ENCODE measurements at places on chromosomes 1 and 21.

GRCh38 chr1:54570161-54570560, 22.1 kb downstream of the ACOT11 start:
- DNase-seq = no peak

- no peak for DNase-seq
Measured at GRCh38 chr1:176220100-176220689, 13.1 kb upstream of the COP1 start.

DNA sequence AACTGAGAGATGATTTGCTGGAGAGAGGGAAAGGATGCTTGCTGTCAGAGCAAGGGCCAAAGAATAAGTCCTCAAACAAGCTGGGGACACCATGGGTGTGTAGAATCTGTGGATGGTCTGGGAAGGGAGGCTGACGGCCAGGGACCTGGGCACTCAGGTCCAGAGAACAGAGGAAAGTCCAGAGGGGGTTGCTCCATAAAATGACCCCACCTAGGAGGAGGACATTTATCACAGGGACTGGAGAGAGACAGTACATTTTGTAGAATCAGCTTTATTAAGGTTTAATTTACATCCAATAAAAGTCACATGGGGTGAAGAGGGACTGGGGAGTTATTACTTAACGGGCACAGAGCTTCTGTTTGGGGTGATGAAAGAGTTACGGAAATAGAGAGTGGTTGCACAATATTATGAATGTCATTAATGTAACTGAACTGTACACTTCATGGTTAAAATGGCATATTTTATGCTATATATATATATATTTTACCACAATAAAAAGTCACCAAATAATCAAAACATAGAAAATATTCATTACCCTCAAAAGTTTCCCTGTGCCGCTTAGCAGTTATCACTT, 73.0 kb upstream of the ABCD3 start:
- no peak for DNase-seq

DNA sequence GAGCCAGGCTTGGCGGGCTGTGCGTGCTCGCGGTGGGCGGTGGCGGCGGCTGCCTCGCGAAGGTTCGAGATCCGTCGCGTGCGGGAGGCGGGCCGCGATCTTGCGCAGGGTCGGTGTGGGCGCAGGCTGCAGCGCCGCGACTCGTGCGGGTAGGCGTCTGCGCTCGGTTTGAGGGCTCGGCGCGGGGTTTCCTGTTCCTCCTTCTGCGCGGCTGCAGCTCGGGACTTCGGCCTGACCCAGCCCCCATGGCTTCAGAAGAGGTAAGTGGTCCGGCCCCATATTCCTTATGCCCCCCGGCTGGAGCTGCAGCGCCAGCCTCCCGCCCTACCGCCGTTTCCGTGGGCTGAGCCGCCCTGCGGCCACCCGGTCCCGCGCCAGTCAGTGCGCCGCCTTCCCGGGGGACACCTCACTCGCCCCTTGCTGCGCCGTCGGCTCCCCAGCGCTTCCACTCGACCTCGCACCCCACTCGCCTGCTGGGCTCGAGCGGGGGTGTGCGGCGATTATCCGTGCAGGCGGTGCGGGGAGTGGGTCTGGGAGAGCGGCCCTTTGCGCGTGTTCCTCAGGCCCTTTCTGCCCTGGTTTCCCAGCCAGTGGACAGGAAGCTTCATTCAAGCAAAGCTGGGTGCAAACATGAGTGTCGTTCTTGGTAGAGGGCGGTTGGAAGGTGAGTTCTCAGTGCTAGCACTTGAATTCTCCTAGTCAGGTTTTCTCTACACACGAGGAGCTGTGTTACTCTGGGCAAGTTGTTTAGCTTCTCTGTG, at the start of gene CACYBP:
Gene CACYBP, plus strand, starts transcription at position 12 of the 761 bp plus-strand sequence. Its CDS starts 234 bp downstream, at position 246.
- DNase-seq = peak; percentile 28

- DNase-seq = no peak
Measured at GRCh38 chr21:39359382-39359781, 10.5 kb upstream of the HMGN1 start.

DNA sequence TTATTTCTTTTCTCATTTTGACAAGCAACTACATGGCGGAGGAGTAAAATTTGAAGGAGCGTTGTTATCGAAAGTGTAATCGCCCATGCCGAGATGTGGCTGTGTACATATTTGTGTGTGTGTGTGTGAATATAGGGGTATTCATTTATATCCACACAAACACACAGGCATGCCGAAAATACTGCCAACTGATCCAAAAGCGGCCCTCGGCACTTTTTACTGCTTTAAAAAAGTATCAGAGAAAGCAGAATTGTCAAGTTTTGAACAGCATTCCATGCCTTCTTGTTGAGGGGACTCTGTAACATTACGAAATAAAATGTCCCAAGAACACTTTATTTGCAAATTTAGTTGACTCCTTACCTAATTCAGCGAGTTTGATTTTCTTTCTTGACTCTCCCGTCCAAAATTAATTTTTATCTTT, 1.1 kb downstream of the PBX1 start:
- DNase-seq = no peak

- DNase-seq = no peak
Measured at GRCh38 chr1:85563139-85563538, 17.4 kb upstream of the CCN1 start.

DNA sequence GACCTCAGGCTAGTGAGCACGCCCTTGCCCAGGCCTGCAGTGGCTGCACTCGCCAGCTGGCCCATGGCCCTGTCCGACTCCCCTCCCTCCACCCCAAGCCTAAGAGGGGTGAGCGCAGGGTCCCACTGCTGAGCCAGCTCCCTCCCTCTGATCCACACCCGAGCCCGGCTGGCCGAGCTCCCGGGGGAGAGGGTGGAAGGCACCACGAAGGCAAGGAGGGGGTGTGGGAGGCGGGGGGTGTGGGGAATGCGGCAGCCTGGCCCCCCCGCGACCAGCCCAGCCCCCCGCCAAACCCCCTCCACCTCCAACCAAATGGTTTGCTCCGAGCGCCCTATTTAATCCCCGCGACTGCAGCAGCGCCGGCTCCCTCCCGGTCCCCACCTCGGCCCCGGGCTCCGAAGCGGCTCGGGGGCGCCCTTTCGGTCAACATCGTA, at the start of gene CADM3:
Gene CADM3, plus strand, starts transcription at position 362 of the 434 bp plus-strand sequence. CDS start 151 bp downstream, outside the sequence.
- DNase-seq = no peak

DNA sequence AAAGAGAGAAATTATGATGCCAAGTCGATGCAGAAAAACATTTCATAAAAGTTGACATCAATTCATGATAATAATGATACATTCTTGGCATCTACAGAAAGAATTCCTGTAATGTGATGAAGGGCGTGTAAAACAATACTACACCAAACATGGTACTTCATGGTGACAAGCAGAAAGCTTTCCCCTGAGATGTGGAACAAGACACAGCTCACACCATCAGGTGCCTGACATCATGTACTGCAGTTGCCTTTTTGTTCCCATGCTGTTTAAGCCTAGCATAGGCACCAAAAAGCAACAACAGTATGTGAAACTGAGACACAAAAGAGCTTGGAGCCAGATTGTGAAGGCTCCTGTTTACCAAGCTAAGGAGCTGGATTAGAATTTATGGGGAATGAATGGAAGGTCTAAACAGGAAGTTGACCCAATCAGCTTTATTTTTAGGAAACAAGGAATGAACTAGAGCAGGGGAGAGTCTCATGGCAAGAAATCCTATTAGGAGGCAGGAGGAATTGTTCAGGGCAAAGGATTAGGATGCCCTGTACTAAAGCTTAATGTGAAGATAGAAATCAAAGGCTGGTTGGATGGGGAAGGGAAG, 67.2 kb downstream of the SYDE2 start:
- DNase-seq = no peak

DNA sequence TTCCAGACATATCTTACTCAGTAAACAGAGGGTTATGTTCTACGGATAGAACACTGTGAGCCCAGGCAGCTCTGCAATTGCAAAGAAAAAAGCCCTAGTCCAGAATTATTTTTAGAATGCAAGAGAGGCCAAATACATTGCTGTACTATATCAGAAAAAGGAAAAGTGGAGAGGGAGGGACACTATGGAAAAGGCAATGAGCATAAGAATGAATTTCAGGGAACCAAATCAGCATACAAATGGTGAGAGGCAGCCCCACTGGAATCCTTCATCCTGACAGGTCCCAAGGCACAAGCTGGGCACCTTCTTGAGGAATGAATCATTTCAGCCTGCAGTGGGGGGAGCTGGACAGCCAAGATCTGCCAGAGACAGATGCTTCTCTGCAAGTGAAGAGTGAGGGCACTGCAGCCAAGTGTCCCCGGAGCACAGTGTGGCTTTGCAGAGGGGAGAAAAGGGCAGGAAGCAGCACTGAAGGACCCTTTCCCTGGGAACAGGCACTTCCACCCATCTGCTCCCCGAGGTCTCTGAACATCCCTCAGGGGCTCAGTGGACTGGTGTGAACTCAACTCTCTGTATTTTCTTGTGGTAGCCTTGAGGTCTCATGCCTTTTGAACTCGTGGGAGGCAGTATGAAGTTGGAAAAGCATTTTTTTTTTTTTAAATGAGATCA, 115.6 kb downstream of the XCL2 start:
- DNase-seq = peak; percentile 59

DNA sequence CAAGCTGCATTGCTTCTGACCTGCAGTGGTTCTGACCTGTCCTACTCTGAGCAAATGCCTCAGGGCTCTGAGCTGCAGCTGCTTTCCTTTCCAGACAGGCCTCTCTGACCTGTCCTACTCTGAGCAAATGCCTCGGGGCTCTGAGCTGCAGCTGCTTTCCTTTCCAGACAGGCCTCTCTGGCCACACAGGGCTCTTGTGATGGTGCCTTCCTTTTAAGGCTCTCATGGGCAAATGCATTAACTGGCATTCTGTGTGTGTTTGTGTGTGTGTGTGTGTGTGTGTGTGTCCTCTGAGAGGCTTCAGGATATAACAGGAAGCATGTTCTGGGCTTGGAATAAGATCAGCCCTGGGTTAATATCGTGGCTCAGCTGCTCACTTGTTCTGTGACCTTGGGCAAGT, 131.3 kb downstream of the NTPCR start:
- no peak for DNase-seq

- DNase-seq = no peak
Measured at GRCh38 chr1:248853663-248854375, 5.1 kb downstream of the ZNF692 start.

DNA sequence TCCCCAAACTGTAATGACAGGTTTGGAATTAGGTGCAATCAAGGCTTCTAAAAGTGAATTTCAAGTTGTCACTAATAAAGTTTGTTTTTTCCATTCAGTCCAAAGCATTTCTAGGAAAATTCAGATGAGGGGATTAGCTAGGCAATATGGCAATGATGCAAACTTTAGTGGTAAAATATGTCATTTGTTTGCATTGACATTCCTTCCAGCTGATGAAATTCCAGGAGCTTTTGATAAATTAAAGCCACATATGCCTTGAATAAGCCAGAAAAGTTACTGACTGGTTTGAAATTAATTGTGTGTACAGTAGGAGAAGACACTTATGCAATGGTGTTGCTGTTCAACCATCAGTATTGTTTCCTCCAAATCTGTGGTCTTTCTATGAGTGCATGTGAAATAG, 57.8 kb downstream of the MROH9 start:
- no peak for DNase-seq

DNA sequence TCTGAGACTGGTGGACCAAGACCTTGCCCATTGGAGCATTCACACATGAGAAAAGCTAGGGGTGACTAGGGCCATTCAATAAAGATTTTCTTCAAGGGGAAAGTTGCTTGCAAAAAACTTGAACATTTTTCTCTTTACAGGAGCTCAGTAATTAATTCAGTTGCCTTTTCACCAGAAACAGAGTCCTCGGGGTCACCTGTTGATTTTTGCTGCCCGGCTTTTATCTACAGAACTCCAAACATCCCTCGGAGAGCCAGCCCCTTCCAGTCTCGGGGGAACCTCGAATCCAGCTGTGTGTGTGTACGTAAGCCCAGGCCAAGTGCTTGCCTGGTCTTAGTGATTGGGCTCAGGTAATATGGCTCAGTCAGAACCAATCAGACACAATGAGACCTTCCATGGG, 47.5 kb downstream of the PCNX2 start:
- DNase-seq = no peak

- no peak for DNase-seq
Measured at GRCh38 chr1:80827666-80828065, 973.1 kb upstream of the ADGRL2 start.

DNA sequence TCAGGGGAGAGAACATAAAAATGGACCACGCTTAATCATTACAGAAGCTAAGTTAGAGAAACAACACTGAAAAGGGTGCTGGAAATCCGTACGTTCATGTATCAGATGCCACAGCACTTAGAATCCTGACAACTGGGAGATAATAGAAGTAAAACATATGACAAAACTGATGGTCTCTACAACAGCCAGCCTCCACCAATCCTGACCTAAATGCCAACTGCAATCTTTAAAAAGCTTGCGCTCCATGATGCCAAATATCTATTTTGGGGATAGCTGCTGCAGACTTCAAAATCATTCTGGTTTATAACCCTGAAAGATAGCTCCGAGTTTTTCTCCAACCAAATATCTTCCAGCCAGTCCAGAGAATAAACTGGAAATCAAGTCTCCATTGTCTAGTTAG, 178.3 kb downstream of the RERE start:
- DNase-seq = no peak

DNA sequence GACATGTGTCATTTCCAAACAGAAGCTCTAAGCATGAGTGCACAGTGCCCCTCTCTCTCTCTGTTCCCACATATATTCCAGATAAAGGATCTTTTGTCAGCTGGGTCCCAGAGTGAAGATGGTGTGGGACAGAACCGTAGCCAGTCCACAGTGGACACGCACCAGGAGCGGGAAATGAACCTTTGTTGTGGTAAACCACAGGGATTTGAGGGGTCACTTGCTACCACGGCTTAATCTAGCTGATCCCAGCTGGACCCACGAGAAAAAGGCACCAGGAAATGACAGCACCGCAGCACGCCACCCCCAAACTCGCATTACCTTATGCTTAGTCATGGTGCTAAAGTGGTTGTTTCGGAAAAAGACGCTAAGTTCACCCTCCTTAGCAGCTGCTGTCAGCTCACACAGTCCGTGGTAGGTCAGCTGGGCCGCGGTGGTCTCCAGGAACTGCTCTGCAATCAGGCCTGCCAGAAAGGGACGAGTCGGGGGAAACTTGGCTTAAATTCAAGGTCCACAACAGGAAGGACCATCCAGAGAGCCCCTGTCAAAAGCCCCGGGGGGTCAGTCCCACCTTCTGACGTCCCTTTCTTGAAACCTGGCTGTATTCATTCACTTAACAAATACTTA, 7.5 kb downstream of the MINDY1 start:
- DNase-seq = peak; percentile 40

GRCh38 chr21:43590194-43590593, 69.1 kb downstream of the HSF2BP start:
- DNase-seq = peak; percentile 68

GRCh38 chr1:198143797-198144196, 13.0 kb upstream of the NEK7 start:
- DNase-seq = no peak

DNA sequence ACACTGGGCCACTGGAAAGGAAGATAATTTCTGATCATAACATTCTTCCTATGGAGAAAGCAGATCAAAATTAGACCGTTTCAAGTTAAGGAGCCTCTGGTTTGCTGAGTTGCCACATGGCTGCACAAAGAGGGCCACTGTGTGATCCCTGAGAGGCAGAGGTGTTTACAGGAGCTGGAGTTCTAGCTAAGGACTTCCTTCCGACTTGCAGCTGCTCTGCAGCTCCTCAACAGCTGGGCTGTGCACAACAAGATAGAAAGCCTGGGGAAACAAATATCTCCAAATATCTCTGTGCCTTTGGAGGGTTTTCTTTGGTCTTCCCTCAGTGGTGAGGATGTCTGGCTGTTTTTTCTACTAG, 26.8 kb downstream of the GADD45A start:
- DNase-seq = no peak

All from AG10803 (cell line).